Stimulated activated CD8-positive, alpha-beta memory T cell treated with anti-CD3 and anti-CD28 coated beads, Interleukin-7, amount 100 ng/mL, for 4 hours (primary cell): ENCODE measurements at places on chromosomes 6 and 20.

- no peak for DNase-seq
Observed at GRCh38 chr6:52718550-52718949, 44.7 kb downstream of the GSTA2 start.

DNA sequence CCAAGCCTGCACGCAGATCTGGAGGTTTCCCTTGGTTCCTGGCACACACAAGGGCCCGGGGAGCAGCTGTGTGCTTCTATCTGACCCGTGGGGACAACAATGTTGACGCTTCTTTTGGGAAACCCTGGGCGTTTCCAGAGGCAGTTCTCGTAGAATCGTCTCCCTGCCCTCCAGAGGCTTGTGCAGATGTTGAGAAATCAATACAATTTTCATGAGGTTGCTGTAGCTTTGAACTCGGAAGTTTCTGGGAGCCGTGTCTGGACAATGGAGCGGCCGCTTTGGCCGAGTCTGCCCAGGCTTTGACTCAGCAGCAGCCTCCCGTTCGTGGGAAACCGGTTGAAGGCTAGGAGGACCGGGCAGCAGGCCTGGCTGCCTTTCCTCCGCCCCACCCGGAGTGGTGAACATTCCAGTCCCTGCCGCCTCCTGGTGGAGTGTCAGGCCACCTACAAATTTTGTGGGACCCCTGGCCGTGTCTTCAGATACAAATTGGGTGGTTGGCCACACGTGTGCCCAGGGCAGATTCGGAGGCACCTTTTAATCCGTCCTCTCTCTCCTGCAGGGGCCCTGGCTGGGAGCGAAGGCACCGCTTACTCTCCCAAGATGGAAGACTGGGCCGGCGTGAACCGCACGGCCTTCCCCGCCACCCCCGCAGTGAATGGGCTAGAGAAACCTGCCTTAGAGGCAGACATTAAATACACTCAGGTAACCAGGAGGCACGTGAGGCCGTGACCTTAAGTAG is 2.7 kb downstream of the PAX1 start:
- DNase-seq: no peak

GRCh38 chr6:150486048-150486447 is 113.6 kb upstream of the PLEKHG1 start:
- no peak for DNase-seq

DNA sequence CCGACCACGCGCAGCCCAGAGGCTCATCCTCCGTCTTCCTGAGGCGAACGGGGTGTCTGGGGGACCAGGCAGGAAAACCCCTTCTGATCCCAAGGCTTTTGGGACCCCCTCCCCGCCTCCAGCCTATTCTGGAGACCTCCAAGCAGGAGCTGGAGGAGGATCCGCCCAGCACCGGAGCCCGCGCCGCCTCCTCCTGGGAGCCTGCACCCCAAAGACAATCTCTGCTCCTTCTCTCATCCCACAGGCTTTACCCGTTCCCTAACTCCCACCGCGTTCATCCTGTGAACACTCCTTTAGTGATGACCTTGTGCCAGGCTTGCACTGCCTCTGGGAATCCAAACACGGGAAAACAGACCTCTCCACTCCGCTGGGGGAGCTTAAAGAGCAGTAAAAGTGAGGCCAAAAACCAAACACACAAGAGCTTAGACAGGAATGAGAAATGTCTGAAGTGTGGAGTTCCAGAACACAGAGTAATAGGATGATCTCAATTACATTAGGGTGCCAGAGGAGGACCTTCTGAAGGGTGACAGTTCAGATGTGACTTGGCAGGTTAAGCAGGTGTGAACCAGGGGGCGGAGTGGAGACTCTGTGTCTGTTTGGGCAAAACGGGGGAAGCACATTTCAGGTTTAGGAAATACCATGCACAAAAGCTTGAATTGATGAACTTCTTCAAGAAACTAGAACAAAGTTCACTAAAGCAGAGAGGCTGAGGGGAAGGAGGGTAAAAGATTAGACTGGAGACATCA is 7.6 kb downstream of the HLA-DRB5 start:
- no peak for DNase-seq
